ENCODE measurements at places on chromosomes 4 and X.
A peak's percentile ranks its signal among the peaks of the same experiment; 100 is the strongest.

DNA sequence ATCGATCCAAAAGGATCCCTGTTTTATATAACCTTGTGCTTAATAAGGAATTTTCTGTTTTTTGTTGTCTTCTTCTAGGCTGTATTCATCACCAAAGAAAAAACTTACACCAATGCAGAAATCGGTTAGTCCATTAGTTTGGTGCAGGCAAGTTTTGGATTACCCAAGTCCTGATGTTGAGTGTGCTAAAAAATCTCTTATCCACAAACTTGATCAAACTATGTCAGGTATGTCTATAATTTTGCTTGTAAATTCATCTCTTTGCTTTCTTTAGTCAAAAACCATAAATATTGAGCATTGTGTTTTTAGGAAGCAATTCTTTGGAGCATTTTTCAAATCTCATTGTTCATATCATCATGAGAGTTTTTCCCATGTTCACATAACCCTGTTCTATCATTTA is 28.4 kb downstream of the SLAIN2 start:
- DNase-seq = no peak

DNA sequence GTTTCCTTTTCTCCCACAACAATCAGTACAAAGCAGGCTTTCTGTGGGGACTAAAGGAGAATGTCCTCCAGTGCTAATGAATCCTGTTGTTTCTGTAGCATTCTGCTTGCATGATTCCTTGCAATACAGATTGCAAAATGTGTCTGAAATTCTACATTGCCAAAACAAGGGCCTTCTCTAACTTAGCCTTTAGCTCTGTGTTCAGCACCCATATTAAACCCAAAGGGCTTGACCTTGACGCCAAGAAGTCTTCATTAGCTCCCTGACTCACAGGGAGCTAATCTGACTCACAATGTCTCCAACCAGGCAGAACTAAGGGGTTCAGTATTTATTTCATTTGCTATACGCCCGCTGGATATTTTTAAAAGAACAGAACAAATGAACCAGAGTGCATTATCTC is 241.4 kb upstream of the CLNK start:
- DNase-seq = no peak

- no peak for DNase-seq
Measured at GRCh38 chr4:77762531-77762930, 56.6 kb downstream of the CNOT6L start.

DNA sequence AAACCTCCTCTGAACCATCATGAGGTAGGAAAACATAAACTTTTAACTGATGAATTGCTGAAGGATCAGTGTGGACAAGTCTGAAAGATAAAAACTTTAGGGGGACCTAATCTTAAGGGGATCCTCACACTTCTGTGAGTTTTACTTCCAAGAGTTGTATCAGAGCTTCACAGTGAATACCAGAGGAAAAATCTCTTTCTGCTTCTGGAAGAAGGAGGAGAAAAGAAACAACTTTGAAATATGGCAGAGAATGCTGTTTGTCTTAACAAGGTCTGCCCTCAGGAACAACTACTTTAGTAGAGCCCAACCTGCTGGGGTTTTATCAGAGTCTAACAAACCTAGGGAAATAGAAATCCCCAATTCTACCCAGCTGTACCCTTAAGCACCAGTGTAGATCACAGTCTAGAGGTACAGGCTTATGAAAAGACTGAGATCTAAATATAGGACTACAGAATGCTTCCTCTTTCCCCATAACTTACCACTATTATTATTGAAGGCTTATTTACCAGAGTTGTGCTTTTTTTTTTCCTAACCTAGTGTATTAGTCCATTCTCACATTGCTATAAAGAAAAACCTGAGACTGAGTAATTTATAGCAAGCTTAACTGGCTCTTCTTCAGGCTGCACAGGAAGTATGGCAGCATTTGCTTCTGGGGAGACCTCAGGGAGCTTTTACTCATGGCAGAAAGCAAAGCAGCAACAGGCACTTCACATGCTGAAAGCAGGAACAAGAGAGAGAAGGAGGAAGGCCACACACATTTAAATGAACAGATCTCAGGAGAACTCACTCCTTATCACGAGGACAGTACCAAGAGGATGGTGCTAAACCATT is 167.9 kb downstream of the CAMK2D start:
- DNase-seq = no peak

DNA sequence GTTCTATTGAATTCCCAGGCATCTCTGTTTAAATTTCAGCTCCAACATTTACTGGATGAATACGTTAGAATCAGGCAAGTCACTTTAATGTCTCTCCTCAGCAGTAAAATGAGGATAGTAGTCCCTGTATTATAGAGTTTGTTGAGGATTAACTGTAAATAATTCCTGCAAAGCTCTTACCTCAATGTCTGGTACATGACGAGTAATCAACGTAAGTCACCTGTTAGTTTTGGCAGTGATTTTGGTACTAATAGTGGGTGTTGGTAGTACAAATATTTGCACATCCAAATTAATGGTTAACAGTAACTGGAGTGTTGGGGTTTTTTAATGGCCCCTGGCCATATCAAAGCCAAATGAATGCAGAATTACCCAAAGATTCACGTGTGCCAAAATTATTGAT is 189.8 kb upstream of the GALNT7 start:
- DNase-seq = no peak

GRCh38 chr4:8552581-8553205 is 27.5 kb upstream of the GPR78 start:
- DNase-seq = no peak

GRCh38 chrX:39907964-39908661 is 189.6 kb downstream of the BCOR start:
- no peak for DNase-seq

DNA sequence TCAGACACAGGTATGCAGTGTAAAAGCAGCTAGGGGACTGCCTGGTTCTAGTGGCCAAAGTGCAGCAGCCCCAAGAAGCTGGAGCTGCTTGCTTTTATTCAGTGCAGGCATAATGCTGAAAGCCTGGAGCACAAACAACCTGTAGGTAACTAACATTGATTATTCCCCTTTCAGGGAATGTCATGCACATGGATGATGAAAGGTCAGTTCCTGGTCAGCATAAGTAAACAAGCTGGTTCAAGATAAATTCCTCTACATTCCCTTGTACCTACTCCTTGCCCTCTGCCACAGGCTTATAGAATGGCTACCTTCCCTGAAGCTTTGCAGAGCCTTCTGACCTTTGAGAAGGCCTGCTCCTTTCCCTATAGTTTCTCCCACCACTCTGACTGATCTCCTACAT is 1318.5 kb upstream of the ADGRL3 start:
- no peak for DNase-seq

DNA sequence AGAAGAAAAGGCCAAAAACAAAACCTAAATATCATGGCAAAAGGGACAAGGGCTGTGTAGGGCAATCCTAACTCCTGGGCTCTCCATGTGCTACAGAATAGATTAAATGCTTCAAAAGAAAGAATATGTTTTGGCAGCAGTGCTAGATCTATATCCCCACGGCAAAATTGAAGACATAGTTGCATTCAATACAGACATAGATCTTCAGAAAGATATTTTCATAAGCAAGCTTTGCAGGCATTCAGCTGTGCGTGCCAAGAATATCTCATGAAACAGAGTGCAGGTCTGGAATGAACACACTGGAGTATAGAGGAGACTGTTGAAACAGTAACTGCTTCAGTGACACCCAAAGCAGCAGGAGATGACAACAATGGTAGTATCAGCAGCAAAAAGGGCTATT is 1476.9 kb downstream of the ARAP2 start:
- no peak for DNase-seq

- DNase-seq = no peak
Measured at GRCh38 chrX:97637289-97637688, 753.6 kb downstream of the RPA4 start.

- peak; percentile 44 for DNase-seq
Measured at GRCh38 chr4:185587427-185588161, 52.3 kb upstream of the PDLIM3 start.

- DNase-seq = no peak
Measured at GRCh38 chr4:71608678-71609071, 175.2 kb downstream of the GC start.

- no peak for DNase-seq
Measured at GRCh38 chr4:8939840-8940742, 68.5 kb upstream of the HMX1 start.

- DNase-seq = no peak
Measured at GRCh38 chr4:98656443-98656842, 2.0 kb downstream of the TSPAN5 start.

GRCh38 chr4:105709081-105709450 is 482 bp downstream of the GSTCD start:
- DNase-seq = no peak

GRCh38 chr4:78671903-78672815 is 104.0 kb upstream of the BMP2K start:
- DNase-seq = no peak

DNA sequence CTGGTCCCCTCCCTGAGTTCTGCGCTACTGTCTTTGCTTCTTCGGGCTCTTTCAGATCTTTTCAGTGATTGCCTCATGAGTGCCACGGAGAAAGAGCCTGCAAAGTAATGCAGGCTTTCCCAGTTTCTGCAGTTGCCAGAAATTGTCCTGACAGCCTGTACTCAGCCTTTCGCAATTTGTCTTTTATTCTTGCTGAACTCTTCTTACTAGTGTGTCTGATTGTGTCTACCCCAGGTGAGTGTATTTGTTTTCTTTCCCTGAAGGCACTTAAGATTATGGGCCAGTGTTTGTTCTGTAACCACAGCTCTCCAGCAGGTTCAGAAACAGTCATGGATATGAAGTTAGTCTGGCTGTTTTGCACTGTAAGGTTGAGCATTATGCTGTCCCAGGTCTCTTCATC is 47.1 kb downstream of the FAM193A start:
- DNase-seq = no peak

GRCh38 chrX:23668335-23668734 is 1.0 kb downstream of the PRDX4 start:
- no peak for DNase-seq

DNA sequence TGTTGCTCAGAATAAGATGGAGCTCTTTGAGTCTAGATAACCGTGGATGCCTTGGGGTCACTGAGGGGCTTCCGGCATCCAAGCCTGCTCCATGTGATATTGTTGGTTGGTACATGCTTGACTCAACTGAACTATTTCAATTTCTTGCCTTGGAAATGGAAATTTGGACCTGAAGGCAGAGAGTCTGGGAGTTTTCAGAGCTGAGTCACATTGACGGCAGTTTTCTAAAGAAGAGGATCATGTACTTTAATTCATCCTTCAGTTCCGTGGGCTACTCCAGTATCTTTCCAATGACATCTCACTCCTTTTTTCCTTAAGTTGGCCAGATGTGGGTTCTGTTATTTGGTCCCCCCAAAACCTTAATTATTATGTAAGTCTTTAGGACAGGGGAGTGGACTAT is 100.5 kb downstream of the MFAP3L start:
- no peak for DNase-seq

DNA sequence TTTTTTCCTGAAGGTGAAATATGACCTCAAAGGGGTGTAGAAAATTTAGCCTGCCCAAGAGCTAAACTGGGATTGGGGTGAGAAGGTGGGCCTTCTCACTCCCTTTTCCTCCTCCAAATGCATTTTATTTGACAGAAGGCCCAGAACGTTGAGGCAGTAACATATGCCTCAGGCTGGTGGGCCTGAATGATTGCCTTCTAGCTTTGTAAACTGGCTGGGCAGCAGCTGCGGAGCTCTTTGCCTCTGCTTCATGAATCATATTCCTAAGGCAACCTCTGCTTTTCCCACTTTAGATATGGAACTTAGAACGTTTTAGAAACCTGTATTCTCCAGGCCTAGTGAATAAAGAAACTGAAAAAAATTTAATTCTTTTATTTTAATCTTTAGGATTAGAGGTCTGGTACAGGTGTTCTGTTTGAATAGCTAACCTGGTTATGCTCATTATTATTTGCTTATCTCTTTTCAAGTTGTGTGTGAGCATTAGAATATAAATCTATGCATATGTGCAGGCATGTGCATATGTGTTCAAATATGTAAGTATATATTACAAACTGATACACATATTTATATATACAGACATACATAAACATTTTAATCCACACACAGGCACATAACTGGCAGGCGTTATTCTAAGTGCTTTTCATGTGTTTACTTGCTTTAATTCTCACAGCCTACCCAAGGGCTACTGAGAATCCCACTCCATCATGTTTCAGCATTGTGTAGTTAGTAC is 11.5 kb downstream of the PRDM8 start:
- DNase-seq = no peak

DNA sequence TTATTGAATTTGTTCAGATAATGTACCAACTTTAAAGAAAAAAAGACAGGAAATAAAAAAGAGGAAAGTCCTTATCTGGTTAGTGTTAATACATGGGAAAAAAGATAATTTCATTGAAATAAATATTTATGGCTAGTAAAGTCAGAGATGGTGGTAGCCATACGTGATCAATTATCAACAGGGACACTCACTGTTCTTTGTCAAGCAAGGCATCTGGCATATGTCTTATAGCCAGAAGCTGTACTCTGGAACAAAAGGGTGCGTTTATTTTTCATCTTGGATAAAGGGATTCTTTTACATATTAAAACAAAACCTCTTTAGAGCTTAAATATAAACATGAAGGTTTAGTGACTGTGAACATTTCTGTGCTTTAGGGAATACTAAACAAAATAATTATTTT is 26.7 kb downstream of the HDX start:
- no peak for DNase-seq

DNA sequence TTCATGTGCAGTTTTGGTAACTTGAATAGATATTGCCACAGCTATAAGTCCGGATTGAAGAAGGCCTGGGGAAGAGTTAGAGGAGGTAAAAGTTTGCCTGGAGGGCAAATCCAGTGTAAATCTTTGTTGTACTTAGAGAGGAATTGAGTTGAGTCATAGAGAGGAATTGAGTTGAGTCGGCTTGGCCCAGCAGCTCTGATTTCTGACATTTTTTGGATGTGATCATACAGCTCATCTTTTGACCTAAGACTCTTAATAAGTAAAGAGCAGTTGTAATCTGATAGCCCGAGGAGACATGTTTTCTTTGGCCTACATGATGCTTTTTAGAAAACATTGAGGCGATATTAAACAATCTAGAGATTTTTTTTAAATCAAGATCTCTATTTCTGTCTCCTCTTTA is 3.9 kb downstream of the KIT start:
- no peak for DNase-seq

Data from T-helper 1 cell (primary cell).